ENCODE measurements at places on chromosomes 2 and 18.

DNA sequence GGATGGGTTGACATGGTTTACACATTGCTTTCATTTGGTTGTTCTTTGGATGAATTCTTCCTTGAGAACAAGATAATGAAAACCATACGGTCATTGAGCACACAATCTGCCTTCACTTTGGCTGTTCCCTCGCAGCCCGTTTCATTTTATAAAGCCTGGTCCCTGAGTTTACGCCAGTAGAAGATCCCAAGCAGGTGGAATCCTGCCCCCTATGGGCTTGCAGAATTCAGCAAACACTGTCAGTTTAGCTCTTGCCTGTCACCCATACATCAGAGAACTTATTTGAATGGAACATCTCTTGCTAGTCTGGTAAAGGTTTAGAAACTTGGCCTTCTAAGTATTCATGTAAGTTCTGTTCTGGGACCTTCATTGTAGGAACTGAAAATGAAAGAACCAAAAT, 666.4 kb upstream of the ZEB2 start:
- no peak for DNase-seq

GRCh38 chr18:55250768-55251173, 291.5 kb upstream of the CCDC68 start:
- DNase-seq = no peak

DNA sequence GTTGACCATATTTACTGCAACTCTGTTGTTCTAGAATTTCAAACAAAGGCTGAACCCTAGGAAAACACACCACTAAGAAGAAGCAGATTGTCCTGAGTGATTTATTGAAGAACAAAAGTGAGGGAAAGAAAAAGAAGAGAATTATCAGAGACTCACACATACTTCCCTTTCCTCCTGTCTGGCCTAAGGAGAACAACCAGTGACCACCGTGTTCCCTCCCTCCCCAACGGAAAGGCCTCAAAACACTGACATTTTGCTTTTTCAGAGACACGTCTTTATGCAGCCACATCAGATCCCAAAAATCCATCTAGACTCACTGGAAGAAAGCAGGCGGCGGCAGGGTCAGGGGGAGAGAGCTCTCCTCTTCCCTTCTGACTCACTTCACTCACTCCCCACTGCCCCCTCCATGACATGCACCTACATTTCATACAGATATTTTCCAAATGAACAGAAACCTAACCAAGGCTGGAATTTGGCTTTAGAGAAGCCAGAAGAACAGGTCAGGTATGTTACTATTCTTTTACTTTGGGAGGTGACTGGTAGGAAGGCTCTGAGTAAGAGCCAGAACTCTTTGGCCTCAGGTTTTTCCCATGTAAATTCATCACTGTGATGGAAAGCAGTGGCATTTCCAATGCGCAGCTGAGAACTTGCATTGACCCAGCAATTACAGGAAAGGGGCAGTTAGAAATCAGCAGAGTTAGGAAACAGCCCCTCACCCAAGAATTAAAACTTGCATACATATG, 169.9 kb downstream of the BCL11A start:
- no peak for DNase-seq

DNA sequence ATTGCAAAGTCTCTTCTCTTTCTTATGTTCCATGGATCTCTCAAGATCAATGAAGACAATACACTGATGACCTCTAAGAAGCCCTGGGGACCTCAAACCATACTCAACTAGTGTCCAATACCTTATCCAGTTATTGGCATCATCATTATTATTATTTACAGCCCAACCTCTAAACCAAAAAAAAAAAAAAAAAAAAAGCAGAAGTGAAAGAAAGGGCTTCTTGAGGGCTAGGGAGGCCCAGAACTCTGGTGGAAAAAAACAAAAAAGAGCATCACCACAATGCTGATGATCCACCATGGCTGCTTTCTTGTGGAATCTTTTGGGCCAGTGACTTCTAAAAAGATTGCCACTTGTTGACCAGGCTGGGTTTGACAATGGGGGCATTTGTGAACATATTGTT, 324.9 kb downstream of the LPIN1 start:
- DNase-seq = no peak

GRCh38 chr2:230591850-230592249, 120.8 kb upstream of the CAB39 start:
- DNase-seq = no peak
